Effector memory CD4-positive, alpha-beta T cell (primary cell): ENCODE measurements at places on chromosomes 3 and 15.

GRCh38 chr15:39774688-39775267, 7.9 kb downstream of the FSIP1 start:
- peak; percentile 29 for DNase-seq

- no peak for DNase-seq
Observed at GRCh38 chr15:71708741-71709140, 101.6 kb upstream of the NR2E3 start.

GRCh38 chr3:133038089-133038730, at the start of gene TMEM108:
Gene TMEM108 (plus strand): TSS chr3:133038391.
- DNase-seq: no peak

DNA sequence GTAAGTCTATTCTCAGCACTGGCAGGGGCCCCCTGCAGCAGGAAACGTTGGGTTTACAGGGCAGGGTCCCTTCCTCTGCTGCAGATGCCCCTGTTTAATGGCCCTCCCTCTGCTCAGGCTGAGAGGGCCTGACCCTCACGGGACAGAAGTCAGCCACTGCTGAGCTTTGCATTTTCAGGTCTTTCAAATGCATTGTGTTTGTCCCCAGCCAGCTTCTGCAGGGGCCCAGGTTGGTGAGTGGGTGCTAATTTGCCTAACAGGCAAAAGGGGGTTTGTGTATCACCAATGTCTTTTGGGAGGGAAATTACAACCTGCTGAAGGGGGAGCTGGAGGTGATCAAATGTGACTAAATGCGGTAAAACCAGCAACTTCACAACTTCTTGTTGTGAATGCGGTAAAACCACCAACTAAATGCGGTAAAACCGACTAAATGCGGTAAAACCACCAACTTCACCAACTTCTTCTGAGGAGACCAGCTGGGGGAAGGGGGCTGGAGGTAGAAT, 44.8 kb upstream of the UBE2E1 start:
- no peak for DNase-seq

DNA sequence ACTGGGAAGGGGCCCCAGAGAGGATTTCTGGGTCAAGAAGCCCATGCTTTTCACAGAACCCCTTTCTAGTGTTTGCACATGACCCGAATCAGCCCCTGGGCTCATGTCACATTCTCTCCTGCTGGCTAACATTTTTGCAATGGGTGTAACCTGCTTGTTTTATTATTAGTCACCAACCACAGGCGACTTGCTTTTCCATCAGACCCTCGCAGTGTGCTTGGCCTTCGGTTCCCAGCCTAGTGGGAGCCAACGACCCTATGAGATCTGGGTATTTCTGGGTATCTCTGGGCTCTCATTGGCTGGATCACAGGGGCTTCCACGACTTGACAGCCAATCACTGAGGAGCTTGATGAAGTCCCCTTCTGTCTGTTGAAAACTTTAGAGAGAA, 11.0 kb upstream of the FBLN2 start:
- no peak for DNase-seq

- no peak for DNase-seq
Observed at GRCh38 chr15:39130556-39131379, 450.1 kb upstream of the THBS1 start.

GRCh38 chr15:41987925-41988275, 15.5 kb upstream of the EHD4 start:
- no peak for DNase-seq

DNA sequence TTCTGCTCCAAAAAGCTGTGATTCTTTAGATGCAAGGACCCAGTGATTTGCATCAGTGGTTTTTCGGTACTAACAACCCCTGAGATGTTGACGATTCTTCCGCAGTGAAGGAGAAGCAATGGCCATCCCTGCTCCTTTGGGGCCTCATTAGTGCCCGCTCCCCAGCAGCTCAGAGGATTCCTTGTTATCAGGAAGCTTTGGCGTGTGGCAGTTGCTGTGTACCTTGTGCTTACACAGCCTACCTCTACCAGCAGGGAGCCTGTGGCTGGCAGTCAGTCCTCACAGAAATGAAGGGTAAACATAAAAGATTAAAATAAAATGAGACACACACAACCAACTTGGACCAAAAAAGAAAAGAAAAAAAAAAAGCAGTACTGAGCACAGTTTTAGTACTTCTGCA, 55.2 kb downstream of the CNTN3 start:
- no peak for DNase-seq

- DNase-seq: no peak
Observed at GRCh38 chr3:194667363-194667762, 4.6 kb downstream of the LSG1 start.

GRCh38 chr15:38193496-38193895, 59.1 kb upstream of the SPRED1 start:
- no peak for DNase-seq

- DNase-seq: no peak
Observed at GRCh38 chr3:105809208-105809888, 59.5 kb downstream of the CBLB start.

GRCh38 chr15:72785432-72785831, 1.9 kb upstream of the ADPGK start:
- peak; percentile 47 for DNase-seq

GRCh38 chr3:107848351-107848915, 242.4 kb downstream of the CD47 start:
- no peak for DNase-seq

GRCh38 chr3:23302271-23302670, 99.1 kb downstream of the UBE2E2 start:
- DNase-seq: no peak

DNA sequence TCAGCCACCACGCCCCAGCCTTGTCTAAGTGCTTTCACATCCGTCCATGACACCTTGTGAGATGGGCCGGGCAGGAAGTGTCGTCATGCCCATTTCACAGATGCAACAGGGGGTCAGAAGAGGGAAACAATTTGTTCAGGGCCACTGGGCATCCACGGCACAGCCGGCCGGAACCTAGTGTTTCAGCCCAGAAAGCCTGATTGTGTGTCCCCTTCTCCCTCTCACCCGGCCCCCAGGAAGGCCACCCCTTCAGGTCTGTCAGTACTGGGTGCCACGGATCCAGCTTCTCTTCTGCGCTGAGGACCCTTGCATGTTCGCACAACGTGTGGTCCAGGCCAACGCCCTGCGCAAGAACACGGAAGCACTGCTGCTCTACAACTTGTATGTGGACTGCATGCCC, 15.8 kb downstream of the DNAH1 start:
- DNase-seq: no peak

DNA sequence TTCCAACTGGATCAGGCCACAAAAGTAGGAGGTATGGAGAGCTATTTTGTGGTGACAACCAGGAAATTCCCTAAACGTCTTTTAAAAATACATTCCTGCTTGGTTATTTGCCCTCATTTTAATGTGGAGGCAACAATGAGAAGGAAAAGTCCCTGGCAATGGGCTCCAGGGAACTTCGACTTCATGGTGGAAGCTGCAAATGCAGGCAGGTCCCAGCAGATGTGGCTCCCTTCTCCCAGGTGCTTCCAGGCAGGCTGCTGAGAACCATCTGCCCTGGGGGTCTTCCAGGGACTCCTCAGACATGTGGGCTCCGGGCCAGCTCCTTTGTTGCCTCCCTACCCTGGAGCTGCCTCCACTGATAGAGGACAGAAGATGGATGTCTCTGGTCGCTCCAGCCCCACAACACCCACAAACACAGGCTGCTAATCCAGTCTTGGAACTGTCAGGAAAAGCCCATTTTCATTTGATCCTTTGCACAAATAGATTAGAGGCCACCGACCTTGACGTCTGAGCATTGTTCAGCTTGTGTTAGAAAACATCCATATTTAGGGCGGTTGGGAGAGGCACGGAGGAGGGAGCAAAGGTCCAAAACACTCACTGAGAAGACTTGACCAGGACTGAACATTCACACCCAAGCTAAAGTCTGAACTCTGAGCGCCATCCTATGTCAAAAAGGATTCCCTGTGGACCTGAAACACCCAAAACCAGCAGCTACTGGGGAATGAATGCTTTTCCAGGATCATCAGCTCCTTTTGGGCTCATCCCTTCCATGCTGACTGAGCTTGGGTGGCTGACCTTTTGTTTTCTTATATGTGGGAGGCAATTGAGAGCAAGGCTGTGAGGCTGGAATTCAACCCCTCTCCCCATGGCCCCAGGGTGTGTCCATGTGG, 30.2 kb upstream of the SLCO2A1 start:
- DNase-seq: no peak

- DNase-seq: no peak
Observed at GRCh38 chr15:62901909-62902546, 140.5 kb upstream of the TPM1 start.

- no peak for DNase-seq
Observed at GRCh38 chr15:90360746-90361145, 8.7 kb downstream of the ZNF774 start.

DNA sequence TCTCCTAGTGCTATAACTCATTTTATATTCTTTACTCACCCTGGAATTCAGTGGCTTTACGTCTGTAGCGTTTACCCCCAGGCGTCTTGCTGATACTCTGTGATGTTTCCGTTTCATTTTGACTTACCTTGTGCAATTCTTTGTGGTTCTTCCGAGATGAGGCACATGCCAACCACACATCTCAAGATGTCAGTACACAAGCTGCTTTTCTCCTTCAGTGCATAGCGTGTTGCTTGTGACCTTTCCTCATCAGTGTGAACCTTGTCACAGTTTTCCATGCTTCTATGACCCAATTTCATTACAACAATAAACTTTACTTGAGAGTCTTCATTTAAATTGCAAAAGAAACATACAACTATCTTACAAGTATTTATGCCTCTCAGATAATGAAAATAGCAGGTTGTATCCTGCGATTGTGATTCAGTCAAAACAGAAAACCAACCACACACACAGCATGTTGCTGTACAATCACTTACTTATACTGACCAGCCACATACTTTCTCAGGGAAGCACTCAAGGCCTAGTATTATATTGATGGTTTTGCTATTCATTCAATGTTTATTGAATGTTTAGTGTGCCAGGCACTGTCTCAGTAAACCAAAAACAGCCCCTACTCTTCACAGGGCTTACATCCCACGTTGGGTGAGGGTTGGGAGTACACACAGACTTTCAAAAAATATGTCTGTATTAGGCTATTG, 4.6 kb upstream of the TBL1XR1 start:
- DNase-seq: peak; percentile 35

DNA sequence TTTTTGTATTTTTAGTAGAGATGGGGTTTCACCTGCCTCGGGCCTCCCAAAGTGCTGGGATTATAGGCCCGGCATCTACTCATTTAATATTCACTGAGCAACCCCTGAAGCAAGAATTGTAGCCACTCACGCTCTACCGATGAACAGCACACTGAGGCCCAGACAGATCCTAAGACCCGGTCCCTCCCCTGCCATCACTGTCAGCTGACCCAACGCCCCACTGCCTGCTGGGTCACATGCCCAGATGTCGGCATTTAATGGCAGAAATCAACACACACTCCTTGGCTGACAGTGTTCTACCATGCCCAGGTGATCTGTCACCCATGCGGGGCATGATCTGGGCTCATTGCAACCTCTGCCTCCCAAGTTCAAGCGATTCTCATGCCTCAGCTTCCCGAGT, 3.2 kb upstream of the TMEM89 start:
- DNase-seq: no peak

- DNase-seq: no peak
Observed at GRCh38 chr15:100831467-100831866, 48.2 kb upstream of the ALDH1A3 start.
